GM23338 (cell line): ENCODE measurements at places on chromosomes 5 and 9. TPM values are rescaled to one million over a fixed set of nuclear protein-coding genes. Genes with fewer than 3 reads are reported as not detected.

DNA sequence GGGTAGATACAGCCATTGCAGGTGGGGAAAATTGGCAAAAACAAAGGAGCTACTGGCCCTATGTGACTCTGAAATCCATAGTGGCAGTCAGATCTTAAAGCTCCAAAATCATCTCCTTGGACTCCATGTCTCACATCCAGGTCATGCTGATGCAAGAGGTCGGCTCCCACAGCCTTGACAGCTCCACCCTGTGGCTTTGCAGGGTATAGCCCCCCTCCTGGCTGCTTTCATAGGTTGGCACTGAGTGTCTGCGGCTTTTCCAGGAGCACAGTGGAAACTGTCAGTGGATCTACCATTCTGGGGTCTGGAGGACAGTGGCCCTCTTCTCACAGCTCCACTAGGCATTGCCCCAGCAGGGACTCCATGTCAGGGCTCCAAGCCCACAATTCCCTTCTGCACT is 1190.1 kb downstream of the CDH12 start:
- DNase-seq = peak; percentile 34

- DNase-seq = peak; percentile 22
These were observed 24.4 kb upstream of the GRPEL2 start for GRCh38 chr5:149320791-149321330.

GRCh38 chr9:33443047-33443446 is 4.3 kb downstream of the AQP3 start:
- DNase-seq = no peak

- DNase-seq = no peak
These were observed 4.9 kb downstream of the SH3GLB2 start for GRCh38 chr9:129023036-129023907.

DNA sequence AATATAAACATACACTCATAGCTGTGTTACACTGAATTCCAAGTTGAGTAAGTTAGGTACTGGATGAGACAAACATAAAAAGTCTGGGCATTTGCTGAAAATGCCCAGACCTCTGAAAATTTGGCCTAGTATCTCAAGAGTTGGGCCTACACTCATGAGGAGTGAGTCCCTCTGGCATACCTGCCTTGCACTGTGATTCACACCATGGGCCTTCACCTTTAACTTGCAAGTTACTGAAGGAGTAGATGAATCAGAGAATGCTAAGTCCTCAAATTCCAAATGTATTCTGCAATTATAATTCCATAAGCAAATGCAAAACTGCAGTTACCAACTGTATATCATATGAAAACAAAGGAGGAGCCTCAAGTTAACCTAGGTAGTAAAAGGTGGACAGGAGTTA is 32.3 kb upstream of the C9orf40 start:
- DNase-seq = no peak

- no peak for DNase-seq
These were observed 2148.9 kb upstream of the ACO1 start for GRCh38 chr9:30235564-30235963.

DNA sequence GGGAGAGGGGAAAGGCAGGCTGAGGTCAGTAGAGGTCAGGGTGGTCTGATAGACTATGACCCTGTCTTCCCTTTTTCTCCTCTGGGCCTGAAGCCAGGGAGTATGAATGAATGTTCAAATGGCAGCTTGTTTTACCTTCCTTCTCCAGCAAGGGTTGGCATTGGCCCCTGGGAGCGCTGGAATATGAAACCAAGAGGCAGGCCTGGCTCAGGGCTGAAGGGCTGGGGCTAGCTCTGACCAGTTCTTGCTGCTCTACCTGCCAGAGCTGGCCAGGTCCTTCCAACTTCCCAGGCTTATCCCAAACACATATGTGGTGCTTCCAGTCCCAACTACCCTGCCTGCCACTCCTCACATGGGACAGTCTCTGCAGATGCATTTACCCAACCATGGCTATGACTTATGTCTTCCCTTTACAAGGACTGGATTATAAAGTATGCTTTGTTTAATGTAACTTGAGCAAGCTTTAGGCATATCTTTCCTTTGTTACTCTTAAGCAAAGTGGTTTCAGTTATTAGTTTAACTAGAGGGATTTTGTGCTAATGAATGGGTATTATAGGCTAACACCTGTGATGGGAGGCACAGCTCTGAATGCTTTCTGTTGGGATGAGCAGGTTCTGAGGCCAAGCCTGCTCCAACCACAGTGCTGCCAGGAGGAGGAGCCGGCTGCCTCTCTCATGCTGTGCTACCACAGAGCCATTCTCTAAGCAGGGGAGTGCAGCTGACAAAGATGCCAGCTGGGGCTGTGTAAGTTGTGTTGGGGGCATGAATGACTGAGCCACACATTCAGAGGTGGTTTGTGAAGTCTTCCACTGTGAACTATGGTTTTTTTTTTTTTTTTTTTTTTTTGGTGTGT is 6.1 kb downstream of the CCNI2 start:
- peak; percentile 57 for DNase-seq

GRCh38 chr5:111719773-111720172 is 37.2 kb downstream of the NREP start:
- DNase-seq = no peak

DNA sequence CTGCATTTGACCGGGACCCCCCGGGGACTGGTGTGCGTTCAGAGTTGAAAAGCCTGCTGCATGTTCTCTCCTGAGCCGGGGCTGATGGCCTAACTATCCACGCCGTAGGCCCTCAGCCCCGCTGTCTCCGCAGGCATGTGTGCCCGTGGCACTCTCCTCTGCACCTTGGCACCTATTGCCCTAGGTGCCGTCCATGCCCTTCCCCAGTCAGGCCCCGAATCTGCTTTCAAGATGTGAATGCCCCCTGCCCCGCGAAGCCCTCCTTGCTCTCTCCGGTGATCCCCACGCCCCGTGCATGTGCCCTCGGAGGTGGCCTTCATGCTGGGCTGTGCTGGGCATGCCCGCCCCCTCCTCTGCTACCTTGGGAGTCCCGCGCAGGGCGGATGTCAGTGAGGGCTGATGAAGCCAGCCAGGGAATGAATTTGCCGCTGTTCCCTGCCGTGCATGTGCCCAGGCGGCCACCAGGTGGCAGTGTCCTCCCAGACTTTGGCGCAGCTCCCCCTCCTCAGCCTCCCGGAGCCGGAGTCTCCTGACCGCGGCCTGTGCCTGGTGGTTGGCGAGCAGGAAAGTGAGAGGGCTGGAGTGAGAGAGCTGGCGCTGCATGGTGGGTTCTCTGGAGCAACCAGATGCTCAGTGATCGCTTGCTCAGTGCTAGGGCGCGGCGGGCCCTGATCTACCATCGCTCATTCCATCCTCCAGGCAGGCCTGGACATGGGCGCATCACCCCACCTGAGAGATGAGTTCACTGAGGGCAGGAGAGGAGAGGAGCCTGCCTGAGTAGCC is 112.9 kb upstream of the LMX1B start:
- peak; percentile 94 for DNase-seq

DNA sequence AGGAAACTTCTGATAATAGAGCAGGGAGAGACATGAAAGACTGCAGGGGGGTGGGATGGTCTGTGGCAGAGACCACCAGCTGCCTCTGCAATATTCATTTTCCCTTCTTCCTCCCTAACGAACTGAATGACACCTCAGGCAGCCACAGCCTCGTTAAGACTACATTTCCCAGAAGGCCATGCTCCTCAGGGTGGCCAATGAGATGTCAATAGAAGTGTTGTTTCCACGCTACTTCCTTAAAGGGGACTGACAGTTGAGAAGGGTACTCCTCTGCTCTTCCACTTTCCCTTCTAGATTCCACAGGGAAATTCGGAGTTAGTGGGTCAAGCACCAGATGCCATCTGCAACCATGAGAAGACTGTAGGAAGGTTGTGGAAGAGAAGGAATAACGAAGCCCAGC is 52.0 kb upstream of the DAPK1 start:
- peak; percentile 76 for DNase-seq

GRCh38 chr5:71891856-71892255 is 172.8 kb downstream of the CARTPT start:
- DNase-seq = peak; percentile 32

DNA sequence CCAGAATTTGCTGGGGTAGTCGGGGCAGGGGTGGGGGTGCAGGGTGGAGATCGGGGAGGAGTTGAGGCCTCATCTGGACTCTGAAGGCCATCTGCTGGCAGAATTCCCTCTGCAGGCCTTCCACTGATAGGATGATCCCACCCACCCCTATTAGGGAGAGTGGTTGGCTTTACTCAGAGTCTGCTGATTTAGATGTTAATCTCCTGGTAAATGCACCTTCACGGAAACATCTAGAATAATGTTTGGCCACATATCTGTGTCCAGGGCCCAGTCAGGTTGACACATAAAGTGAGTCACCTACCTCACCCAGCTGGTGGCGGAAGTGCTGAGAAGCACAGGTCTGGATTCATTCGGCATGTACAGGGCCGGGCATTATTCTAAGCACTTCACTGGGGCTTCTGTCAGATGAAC is 50.0 kb downstream of the DAPK1 start:
- peak; percentile 20 for DNase-seq

DNA sequence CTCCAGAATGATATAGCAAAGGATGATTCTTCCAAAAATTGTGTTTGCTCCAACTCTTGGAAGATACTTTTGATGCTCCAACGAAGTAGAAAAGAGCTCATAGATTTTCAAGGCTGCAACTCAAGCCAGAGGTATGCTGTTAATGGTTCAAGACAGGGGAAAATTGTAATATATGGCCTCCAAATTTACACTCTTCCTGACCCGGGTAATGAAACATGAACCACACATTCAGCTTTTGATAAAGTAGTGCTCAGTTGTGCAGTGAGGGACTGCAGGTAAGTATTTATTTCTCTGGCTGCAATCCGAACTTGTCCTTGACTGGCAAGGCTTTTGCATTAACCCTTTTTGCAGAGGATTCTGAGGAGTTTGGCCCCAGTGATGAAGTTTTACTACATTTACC is 446.4 kb downstream of the RASEF start:
- DNase-seq = no peak

DNA sequence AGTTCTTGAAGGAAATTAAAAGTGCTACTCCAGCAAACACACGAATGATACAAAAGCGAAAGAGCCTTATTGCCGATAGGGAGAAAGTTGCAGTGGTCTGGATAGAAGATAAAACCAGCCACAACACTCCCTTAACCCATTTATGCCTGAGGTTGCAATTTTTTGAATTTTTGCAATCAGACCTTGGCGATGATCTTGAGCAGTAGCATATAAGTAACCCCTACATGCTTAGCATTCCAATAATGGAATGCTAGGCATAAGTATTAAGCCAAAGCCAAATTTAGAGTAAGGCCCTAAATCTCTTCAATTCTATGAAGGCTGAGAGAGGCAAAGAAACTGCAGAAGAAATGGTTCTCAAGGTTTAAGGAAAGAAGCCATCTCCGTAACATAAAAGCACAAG is 153.5 kb downstream of the SLC28A3 start:
- DNase-seq = no peak

DNA sequence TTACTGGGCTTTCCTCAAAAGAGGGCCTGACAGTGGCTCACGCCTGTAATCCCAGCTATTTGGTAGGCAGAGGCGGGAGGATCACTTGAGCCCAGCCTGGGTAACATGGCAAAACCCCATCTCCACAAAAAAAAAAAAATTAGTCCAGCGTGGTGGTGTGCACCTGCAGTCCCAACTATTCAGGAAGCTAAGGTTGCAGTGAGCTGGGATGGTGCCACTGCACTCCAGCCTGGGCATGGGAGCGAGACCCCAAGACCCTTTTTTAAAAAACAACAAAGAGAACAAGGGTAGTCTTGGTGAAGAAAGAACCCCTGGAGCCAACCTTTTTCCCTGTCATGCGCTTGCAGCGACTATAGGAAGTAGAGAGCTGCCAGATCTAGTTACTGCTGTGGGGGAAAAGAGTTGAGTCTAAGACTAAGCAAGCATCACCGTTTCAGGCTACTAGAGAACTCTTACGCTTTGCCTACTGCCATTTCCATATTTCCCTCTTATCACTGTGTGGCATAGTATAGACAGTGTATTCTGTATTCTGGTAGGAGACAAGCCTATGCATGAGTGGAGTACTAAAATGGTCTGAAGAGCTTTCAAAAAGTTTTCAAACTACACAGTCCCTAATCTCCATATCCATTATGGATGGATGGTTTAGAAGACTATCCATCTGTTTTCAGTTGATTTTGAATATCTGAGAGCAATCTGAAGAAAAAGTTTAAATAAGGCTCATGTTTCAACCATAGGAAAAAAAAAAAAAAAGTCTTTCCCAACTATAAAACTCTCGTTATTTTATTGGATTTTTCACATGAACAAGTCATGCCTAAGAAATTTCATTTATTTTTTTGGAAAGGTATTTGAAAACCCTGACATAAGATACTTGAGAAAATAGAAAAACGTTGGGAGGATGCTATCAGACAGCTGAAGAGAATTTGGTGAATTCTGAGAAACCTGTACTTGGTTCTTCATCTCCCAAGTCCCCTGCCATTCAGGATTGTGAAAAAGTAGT is 2.6 kb downstream of the C9orf40 start:
- peak; percentile 13 for DNase-seq

- DNase-seq = peak; percentile 53
These were observed 694 bp upstream of the UAP1L1 start for GRCh38 chr9:137076636-137077009.

GRCh38 chr9:68669218-68669617 is 35.8 kb upstream of the PIP5K1B start:
- DNase-seq = peak; percentile 27

GRCh38 chr5:132254321-132254977 is 3.0 kb upstream of the PDLIM4 start:
- no peak for DNase-seq

GRCh38 chr5:9888501-9888901 is 258.4 kb upstream of the TAS2R1 start:
- DNase-seq = no peak

- no peak for DNase-seq
These were observed 92.2 kb upstream of the LMX1B start for GRCh38 chr9:126521551-126521950.

GRCh38 chr9:78143281-78144007 is 92.4 kb upstream of the CEP78 start:
- no peak for DNase-seq

GRCh38 chr5:9519537-9519936 is 26.3 kb downstream of the SEMA5A start:
- no peak for DNase-seq

DNA sequence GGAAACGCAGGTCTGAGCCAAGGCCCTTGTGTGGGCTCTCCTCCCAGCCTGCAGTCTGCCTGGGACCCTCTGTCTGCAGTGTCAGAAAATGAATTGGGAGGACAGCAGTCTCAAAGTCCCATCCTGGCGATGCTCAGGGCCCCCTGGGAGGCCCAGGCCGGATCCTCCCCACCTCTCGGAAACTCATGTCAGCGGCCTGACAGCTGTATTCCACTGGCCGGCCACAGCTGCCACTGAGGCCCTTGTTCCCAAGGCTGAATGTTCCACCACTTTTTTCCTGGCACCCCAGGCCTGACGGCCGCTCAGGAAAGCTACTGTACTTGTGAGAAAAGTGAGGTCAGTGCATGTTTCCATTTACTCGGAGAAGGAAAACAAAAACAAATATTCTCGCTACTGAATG is 180.0 kb downstream of the FGF18 start:
- no peak for DNase-seq

GRCh38 chr5:3601911-3602782 is 6.5 kb downstream of the IRX1 start:
- no peak for DNase-seq

GRCh38 chr9:12774861-12775678 is at the start of gene LURAP1L:
LURAP1L (plus strand) TSS chr9:12775020; CDS start chr9:12775716, 696 bp downstream.
- peak; percentile 85 for DNase-seq

Gene SLC9A3
- polyA plus RNA-seq = 0.39 and 0.75 TPM in 2 replicates

Gene CCDC192
- 0.40 and 0.68 TPM in 2 replicates for polyA plus RNA-seq

Gene ENDOG
- polyA plus RNA-seq = 15.1 and 19.2 TPM in 2 replicates

Gene LHX3
- 0.08 TPM in 1 of 2 replicates, not detected in the other for polyA plus RNA-seq

Gene PCDHGA8
- 0.70 and 1.1 TPM in 2 replicates for polyA plus RNA-seq

Gene GABRA1
- 0.42 and 0.52 TPM in 2 replicates for polyA plus RNA-seq

Gene INSL4
- polyA plus RNA-seq = not detected in 2 replicates

Gene ZNG1A
- polyA plus RNA-seq = 167 and 180 TPM in 2 replicates
